Motor neuron (in vitro differentiated cells): ENCODE measurements at places on chromosomes 2 and 18.

GRCh38 chr18:28267878-28268625 lies 91.1 kb upstream of the CDH2 start:
- no peak for ATAC-seq

DNA sequence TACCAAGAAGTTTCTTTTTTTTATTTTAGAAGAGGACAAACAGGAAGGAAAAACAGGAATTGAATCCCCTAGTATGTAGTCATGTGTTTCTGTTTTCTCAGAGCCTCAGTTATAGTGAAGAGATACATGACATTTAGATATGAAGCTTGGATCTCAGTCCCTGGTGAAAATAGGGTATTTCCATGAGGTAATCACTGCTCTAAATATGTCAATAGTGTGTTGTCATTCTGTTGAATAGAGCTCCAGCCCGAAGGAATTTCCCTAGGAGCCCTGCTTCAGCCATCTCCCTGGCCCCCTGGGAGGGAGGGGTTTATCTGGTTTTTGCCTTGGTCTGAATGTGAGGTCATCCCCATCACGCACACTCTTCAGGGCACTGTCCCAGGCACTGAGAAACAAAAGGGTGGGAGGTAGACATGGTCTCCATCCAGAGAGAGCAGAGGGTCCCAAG lies 47.1 kb upstream of the REL start:
- no peak for ATAC-seq

DNA sequence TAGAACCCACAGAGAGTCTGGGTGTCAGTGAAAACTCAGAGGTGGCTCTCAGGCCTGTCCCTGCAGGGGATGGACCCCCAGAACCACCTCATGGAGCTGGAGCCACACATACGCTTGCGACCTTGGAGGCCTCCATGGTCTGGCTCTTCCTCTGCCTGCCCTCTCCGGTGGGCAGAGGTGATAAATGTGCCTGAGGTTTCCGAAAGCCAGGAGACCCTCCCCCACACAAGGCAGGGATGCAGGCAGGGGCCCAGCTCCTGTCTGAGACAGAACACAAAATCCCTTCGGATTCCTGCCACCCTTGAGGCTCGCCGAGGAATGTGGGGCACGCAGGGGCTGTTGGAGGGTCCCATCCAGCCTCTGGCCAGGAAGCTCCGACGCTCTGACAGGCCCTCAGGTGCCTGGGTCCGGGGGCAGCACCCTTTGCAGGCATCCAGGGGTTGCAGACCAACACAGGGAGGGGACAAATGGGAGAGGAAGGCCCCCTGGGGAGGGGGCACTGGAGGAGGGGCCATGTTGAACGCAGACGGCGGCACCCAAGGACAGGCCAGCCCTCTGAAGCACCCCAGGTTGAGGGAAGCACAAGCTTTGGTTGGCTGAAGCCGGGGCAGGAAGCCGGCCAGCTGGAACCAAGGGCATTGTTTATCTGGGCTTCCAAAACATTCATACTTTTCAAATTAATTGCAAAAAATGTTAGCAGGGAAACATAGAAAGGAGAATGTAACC lies 4.1 kb upstream of the SNED1 start:
- ATAC-seq: no peak

DNA sequence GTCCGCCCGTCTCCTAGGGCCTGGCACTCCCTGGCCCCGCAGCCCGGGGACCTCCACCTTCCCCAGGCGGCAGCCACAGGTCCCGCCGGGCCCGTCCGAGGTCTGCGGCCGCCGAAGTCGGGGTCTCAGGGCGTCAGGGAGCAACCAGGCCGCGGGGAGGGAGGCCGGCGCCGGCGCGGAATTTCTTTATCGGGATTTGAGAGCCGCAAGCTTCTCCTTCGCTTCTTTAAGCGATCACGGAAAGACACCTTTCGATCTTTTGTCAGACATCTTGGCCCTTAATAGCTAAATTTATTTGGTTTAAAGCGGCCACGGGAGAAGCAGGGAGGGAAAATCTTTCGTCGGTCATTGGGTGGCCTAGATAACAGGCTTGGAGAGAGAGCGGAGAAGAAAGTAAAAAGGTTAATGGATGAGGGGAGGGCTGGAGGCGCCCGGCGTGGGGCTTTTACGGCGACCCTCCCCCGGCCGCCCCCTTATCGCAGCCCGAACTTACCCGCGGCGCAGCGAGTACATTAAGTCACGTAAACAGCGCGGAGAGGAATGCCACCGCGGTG lies 4.3 kb upstream of the GATA6 start:
- no peak for ATAC-seq

DNA sequence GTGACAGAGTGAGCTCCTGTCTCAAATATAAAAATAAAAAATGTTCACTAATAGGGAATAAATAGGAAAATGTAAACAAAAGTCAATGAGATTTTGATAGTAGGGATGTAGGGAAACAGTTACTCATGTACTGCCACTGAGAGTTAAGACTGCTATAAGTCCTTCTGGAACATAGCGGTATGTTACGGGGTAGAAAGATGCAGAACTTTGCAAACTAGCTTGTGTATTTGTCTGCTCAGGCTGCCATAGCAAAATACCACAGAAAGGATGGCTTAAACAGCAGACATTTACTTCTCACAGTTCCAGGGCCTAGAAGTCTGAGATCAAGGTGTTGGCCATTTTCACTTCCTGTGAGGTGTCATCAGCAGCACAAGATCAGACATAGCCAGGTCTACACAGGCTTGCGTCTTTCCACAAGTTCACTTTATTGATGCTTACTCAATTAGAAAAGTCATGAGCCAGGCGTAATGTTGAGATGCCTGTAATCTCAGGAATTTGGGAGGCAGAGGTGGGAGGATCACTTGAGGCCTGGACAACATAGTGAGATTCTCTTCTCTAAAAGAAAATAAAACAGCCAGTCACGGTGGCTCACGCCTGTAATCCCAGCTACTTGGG lies 8.8 kb downstream of the TXNDC2 start:
- ATAC-seq: no peak

GRCh38 chr2:27408601-27409320 lies 630 bp downstream of the PPM1G start:
- no peak for ATAC-seq

- ATAC-seq: no peak
Measured at GRCh38 chr2:158394453-158394852, 62.1 kb downstream of the CCDC148 start.

DNA sequence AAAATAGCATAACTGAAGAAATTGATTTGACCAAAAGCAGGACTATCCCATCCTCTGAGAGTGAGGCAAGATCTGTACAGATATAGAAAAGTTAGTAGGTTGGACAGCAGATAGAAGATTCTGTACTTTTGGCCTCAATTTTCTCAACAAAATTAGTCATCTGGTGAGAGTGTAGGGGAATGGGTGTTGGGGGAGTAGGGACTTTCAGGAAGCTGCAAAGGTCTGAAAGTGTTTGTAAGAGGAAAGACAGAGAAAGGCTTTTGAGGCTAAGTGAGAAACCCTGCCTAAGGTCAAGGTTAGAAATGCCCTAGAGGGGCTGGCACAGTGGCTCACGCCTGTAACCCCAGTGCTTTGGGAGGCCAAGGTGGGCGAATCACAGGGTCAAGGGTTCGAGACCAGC lies 40.3 kb downstream of the DAPL1 start:
- no peak for ATAC-seq

- no peak for ATAC-seq
Measured at GRCh38 chr2:111042772-111043771, 77.6 kb upstream of the BCL2L11 start.

DNA sequence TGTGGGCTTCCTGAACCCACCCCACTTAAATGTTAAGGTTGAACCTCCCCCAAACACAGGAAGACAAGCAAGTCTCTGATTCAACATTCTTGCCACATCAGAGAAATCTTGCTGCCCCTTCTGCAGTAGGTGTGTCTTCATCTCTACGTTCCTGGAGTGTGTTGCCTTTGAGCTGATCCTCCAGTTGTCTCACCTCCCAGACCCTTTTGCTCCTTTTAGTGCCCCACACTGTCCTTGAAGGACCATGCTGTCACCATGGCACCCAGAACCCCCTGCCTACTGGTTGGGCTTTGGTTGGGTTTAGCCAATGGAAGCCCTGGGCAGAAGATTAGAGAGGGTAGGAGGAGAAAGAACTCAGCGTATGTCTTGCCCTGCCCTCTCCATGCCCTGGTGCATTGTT lies 10.7 kb downstream of the CAB39 start:
- no peak for ATAC-seq

- ATAC-seq: peak; percentile 87
Measured at GRCh38 chr18:78986018-78986481, 6.4 kb downstream of the SALL3 start.

- ATAC-seq: no peak
Measured at GRCh38 chr2:225296951-225297350, 102.6 kb upstream of the NYAP2 start.

- ATAC-seq: no peak
Measured at GRCh38 chr2:121809607-121810006, 54.2 kb downstream of the TSN start.

DNA sequence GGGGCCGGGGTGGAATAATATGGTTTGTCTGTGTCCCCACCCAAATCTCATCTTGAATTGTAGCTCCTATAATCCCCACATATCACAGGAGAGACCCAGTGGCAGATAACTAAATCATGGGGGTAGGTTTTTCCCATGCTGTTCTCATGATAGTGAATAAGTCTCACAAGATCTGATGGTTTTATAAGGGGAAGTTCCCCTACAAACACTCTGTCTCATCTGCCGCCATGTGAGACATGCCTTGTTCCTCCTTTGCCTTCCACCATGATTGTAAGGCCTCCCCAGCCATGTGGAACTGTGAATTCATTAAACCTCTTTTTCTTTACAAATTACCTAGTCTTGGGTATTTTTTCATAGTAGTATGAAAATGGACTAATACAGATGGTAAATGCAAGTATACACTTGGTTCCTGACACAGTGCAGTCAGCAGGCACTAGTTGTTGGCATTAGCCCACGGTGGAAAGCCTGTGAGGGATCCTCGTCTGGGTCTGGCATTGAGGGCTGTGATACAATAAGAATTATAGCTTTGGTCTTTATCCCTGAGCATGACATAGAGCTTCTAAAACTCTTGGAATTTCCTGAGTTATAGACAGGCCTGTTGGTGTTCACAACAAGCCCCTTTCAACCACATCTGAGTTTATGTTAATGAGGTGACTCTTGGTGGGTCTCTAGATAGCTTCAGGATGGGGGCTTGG lies 135.8 kb downstream of the CABLES1 start:
- ATAC-seq: no peak

DNA sequence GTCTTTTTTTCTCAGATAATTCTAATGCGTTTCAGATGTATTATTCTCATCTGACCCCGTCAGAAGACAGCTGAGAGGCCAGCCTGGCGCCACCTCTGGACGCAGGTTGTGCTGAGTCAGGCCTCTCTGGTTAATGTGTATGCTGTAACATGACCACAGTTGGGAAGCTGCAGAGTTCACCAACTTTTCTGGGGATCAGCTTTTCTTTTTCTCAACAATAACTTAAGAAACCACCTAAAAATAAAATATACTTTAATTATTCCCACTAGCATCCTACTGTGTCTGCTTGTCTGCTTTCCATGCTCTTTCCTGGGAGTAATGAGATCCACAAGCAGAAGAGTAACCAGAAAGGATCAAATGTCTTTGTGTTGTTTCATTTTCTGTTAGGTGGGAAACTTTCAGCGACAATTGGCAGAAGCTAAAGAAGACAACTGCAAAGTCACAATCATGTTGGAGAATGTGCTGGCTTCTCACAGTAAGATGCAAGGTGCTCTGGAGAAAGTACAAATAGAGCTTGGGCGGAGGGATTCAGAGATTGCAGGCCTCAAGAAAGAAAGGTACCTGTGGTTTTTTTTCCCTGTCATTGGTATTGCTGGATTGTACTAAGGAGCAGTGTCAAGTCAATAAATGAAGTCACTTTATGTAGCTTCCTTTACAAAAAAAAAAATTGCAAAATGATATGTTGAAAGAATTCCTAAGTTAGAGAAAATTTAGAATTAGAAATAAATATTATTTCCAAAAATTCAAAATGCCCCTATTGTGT lies 79.8 kb downstream of the CCDC150 start:
- peak; percentile 99 for ATAC-seq

DNA sequence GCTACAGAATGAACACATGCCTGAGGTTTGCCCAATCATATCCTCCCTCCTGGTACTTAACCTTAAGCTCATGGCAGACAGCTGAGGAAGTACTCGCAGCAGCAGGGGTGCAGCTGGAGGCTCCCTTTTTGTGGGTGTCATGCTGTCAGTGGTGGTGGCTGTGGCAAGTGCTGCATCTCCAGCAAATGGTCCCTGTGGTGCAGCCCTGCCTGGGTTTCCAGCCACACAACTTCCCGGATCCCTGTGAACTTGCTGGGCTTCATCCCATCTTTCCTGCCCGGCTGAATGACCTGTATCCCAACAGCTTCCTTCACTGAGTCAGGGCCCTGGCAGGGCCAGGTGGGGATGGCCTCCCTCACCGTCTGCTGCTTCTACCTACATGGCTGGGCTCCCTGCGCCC lies 5.0 kb downstream of the TMEM185B start:
- ATAC-seq: no peak

GRCh38 chr2:106176446-106177099 lies 17.5 kb downstream of the UXS1 start:
- no peak for ATAC-seq

DNA sequence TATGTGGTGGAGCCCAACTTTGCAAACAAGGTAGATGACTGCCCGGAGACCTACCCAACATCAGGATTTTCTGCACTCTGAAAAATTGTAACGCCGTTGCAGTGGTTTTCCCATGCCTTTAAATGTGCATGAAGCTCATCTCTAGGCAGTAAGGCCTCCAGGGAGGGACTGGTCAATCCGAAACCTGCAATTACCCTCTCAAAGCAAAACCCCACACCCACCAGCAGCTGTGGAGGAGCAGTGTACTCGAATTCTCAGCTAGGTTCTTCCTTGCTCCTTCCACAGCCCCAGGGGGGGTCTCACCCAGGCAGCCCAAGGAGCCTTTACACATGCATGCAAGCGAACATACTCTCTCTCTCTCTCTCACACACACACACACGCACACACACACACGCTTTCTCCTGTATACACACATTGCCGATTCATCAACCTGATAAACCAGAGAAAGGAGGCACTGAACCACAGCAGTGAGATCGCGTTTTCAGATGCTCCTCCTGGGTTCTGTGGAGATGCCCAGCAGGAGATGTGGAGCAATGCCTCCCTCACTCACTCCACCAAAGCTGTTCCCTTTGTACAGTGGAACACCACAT lies 109.2 kb downstream of the VIT start:
- no peak for ATAC-seq

DNA sequence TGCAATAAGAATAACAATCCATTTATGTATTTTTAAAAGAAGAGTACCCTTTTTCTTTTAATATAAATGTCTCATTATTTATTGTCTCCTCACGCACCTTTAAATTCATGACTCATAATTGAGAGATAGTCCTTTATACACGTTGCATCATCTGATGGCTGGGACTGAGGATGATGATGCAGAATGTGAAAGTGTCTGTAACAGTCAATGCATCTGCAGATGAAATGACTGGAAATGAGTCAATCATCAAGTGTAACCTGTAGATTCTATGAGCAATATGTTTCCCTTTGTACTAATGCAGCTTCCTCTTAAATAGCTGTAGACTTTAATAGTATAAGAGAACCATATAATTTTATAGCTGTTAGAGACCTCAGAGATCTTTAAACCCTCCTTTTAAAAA lies 26.1 kb upstream of the SYT4 start:
- ATAC-seq: peak; percentile 89

DNA sequence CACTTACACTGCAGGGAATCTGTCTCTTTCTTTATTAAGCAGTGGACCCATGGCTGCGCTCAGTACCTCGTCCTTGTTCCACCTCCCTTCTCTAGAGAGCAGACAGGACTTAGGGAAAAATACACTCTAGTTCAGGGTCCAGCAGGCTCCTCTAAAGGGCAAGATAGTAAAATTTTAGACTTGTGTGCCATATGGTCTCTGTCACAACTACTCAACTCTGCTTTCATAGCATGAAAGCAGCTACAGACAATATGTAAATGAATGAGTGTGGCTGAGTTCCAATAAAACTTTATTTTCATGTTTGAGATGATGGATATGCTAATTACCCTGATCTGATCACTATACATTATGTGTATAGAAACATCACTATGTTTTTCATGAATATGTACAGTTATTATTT lies 163.1 kb downstream of the BABAM2 start:
- no peak for ATAC-seq
